Osteoblast (primary cell): ENCODE measurements at places on chromosomes 6 and 20. TPM values are rescaled to one million over a fixed set of nuclear protein-coding genes. Genes with fewer than 3 reads are reported as not detected.

Gene GNAS-AS1
- 0.72 and 1.5 TPM in 2 replicates for total RNA-seq

Gene C6orf15
- not detected in 2 replicates for total RNA-seq

Gene EMILIN3
- total RNA-seq: not detected in 2 replicates

Gene TREM2
- total RNA-seq: under 0.01 and 0.59 TPM in 2 replicates

Gene LPA
- total RNA-seq: not detected in 2 replicates

Gene CLVS2
- not detected in 2 replicates for total RNA-seq

Gene FAM184A
- under 0.01 and 0.36 TPM in 2 replicates for total RNA-seq

Gene BHLHE23
- not detected in 2 replicates for total RNA-seq

Gene LRRN4
- not detected in 2 replicates for total RNA-seq

Gene GABRR2
- not detected in 2 replicates for total RNA-seq

Gene COX4I2
- not detected in 2 replicates for total RNA-seq

Gene GSTA4
- 33.3 and 36.2 TPM in 2 replicates for total RNA-seq

Gene PSORS1C2
- total RNA-seq: not detected in 2 replicates

Gene IMPG1
- not detected in 2 replicates for total RNA-seq

Gene DIDO1
- total RNA-seq: 44.8 and 46.3 TPM in 2 replicates

Gene CLPSL1
- total RNA-seq: not detected in 2 replicates

Gene PXDC1
- 144 and 161 TPM in 2 replicates for total RNA-seq
